Tibial nerve (tissue), 4 donors: ENCODE measurements at places on chromosomes 5 and 9. TPM values are rescaled to one million over a fixed set of nuclear protein-coding genes. Genes with fewer than 3 reads are reported as not detected.

Gene CARD9
- total RNA-seq, result 3.1 TPM

DNA sequence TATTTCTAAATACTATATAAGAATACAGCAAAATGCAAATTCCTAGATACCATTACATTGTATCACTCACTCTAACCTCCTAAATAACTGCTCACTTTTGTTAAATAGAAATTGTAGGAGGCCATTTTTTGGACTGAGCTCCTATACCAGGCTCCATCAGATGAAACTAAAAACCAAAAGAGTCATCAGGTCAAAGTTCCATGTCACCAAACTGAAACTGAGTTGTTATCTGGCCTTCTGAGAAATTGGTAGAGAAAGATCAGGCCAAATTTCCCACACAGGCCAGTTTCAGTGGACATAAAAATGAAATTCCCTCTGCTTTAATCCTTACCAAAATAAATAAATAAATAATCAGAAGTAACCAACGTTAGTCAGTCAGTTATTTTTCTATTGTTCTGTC is 13.8 kb upstream of the SNX2 start:
- H3K4me1 ChIP-seq, result no peaks in the 10 kb centered on the region
- no peak overlapping the region for H3K4me3 ChIP-seq
- H3K36me3 ChIP-seq, result no peaks in the 10 kb centered on the region
- H3K27me3 ChIP-seq, result no peaks in the 10 kb centered on the region

GRCh38 chr5:143265995-143266394 is 137.5 kb downstream of the NR3C1 start:
- H3K36me3 ChIP-seq, result no peaks in the 10 kb centered on the region
- no peaks in the 10 kb centered on the region for H3K4me1 ChIP-seq
- no peaks in the 10 kb centered on the region for H3K27me3 ChIP-seq
- H3K4me3 ChIP-seq, result no peak overlapping the region

DNA sequence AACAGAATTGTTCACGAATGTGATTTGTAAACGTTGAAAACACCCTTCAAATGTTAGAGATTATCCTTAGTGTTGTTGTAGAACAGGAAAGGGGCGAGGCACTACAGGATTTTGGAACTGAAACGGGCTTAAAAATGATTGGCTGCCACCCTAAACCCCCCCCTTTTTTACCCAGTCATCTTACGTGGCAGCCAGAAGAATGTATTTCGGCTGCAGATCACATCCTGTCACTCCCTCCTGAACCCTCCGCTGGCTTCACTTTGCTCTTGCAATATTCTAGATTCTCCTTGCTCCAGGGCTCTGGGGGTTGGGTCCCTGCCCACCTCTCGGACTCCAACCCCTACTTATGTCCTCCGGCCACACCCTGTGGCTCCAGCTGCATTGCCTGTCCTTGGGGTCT is 13.9 kb upstream of the UNC5A start:
- no peak overlapping the region for H3K27ac ChIP-seq
- no peaks in the 10 kb centered on the region for H3K36me3 ChIP-seq
- no peak for DNase-seq
- no peak overlapping the region for H3K4me3 ChIP-seq
- peaks cover 54% of the 10 kb centered on the region for H3K27me3 ChIP-seq
- no peaks in the 10 kb centered on the region for H3K4me1 ChIP-seq

DNA sequence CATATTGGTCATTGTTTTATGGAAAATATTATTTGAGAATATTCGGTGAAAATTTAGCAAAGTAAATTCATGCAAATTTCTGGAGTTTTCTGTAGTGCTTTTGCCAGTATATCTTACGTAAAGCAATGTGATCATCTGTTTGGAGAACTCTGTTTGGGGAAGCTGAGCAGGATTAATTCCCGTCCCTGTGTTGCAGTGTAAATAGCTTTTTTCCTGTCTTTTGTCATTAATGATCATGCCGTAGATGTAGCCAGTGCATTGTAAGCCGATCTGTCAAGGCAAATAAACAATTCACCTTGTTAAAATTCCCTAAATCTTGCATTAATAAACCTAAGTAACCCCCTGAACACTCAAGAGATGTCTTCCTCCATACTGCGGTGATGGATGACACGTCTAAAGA is 39.2 kb downstream of the PPIC start:
- no peaks in the 10 kb centered on the region for H3K27me3 ChIP-seq
- peaks cover 17% of the 10 kb centered on the region for H3K36me3 ChIP-seq
- no peak overlapping the region for H3K4me3 ChIP-seq
- no peak for DNase-seq

DNA sequence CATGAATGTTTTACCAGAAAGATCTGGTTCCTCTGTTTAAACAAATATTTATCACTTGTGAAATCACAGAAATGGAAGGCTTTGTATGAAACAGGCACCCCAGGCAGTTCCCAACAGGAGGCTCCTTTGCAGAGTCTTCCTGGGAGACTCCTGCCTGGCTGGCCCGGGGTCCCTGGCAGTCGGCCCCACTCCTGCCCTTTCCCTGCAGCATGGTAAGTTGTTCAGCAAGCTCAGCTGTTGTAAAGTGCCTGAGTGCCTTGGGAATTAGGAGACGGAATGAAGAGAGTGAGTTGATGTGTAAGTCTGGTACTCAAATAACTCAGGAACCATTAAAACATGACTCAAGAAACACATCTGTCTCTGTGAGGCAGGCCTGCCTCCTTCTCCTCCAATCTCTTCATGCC is 17.5 kb upstream of the LHFPL2 start:
- H3K4me3 ChIP-seq, result no peak overlapping the region
- H3K36me3 ChIP-seq, result no peaks in the 10 kb centered on the region
- DNase-seq, result no peak
- no peaks in the 10 kb centered on the region for H3K4me1 ChIP-seq
- no peak overlapping the region for H3K27ac ChIP-seq

- no peaks in the 10 kb centered on the region for H3K27me3 ChIP-seq
- H3K4me1 ChIP-seq, result no peaks in the 10 kb centered on the region
- H3K4me3 ChIP-seq, result no peak overlapping the region
- no peak overlapping the region for H3K27ac ChIP-seq
- no peaks in the 10 kb centered on the region for H3K36me3 ChIP-seq
Measured at GRCh38 chr5:104951829-104952228, 1389.2 kb upstream of the NUDT12 start.

DNA sequence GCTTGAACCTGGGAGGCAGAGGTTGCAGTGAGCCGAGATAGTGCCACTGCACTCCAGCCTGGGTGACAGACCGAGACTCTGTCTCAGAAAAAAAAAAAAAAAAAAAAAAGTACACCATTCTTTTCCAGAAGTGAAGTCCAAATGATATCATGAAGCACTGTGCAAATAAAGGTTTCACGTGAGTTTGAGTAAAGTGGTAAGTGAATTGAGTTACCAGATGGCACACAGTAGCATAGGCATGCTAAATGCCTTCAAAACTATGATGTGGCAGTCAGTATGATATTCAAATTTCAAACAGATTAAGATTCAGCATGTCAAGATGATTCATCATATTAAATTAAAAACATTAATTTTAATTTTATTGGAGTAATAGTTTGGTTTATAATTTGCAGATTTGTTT is 195.2 kb downstream of the TAF11L14 start:
- no peaks in the 10 kb centered on the region for H3K36me3 ChIP-seq
- H3K27me3 ChIP-seq, result no peaks in the 10 kb centered on the region
- H3K27ac ChIP-seq, result no peak overlapping the region
- H3K4me3 ChIP-seq, result no peak overlapping the region
